ENCODE measurements at places on chromosomes 3 and 15.

DNA sequence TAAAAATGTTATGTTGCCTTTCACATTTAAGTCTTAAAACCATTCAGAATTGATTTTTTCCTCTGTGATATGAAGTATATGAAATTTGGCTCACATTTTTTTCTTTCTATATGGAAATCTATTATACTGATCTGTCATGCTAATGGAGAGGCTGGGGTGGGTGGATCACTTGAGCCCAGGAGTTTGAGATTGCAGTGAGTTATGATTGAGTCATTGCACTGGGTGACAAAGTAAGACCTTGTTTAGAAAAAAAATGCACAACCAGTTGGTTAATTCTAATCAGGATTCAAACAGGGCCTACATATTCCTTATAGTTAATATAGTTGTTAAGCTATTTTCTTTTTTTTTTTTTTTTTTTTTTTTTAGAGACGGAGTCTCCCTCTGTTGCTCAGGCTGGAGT lies 230.5 kb downstream of the MFSD1 start:
- DNase-seq: no peak

- no peak for DNase-seq
Measured at GRCh38 chr3:126521122-126521891, 2.6 kb upstream of the CHST13 start.

GRCh38 chr15:98548139-98548971 lies 100.0 kb upstream of the IGF1R start:
- DNase-seq: peak; percentile 83

- DNase-seq: no peak
Measured at GRCh38 chr15:31587583-31587982, 260.9 kb downstream of the KLF13 start.

DNA sequence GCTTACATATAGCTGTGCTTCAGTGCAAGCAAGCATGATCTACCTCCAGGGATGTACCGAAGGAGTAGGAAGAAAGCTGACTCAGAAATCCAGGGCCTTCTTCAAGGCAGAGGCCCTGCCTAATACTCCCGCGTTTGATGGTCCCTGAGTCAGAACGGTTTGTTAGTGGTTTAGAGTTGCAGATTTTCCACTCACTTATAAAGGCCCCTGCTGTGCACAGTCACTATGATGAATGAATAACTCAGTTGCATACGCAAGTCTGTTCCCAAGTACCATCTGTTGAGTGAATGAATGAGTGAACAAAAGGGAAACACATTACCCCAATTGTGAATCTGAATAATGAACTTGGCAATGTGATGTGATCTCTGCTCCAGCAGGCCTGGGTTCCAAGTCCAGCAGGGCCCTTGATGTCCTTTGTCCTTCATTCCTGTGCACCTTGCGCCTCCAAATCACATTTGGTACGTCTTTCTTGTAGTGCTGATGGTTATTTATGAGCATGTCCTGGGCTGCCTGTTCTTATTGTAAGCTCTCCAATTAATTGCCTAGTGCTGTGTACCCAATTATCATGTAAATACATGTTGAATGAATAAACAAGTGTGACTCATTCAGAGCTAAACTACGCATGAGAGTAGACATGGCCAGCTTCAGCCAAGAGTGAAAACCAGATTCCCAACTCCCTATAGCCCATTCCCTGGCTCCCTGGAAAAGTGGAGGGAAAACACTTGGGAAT lies 85.3 kb upstream of the LIMD1 start:
- no peak for DNase-seq

DNA sequence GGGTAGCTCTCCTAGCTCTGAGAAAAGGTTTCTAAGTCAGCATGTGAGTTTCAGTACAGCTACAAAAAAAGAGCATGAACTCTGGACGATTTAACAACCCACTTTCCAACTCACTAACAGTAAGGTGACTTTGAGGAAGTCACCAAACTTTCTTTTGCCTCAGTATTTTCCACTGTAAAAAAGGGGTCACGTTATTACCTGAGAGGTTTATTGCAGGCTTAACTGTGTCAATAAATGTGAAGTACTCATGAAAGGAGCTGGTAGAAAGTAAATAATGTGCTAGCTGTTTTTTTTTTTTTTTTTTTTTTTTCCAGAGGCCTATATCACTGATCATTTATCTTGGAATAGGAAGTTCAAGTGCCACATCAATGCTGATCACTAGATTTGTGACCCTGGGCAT lies 89.3 kb downstream of the PLSCR2 start:
- DNase-seq: no peak

DNA sequence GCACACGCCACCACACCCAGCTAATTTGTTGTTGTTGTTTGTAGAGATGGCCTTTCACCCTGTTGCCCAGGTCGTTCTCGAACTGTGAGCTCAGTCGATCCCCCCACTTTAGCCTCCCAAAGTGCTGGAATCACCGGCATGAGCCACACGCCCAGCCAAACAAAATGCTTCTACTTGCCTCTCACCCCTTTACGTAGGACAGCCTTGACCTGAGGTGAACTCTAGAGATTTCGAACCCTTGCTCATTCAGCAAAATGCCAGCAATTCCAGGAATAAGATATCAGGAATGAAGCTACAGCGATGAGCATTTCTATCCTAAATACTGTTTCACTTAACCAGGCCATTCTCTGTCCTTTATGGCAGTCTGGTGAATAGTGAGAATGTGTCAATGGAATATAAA lies 135.0 kb downstream of the LRRK1 start:
- DNase-seq: no peak

DNA sequence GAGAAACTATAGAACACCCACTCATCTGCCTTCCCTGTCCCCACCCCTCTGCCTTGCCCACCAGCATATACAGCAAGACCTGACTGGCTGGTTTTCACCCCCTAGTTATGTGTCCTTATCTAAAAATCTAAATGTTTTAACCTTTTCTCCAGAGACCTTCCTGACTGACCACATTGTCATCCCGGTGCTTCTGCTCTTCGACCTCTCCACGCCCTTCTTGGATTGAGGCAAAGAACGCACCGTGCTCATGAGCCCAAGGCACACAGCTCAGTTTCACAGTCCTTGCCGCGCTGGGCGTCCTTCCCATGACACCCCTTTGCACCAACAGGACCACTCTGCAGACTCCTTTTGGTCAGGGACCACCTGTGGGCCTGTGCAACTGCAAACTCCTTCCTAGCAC lies 62.7 kb downstream of the B3GNT5 start:
- DNase-seq: no peak

- DNase-seq: no peak
Measured at GRCh38 chr15:96746665-96747064, 416.2 kb downstream of the NR2F2 start.

- DNase-seq: peak; percentile 46
Measured at GRCh38 chr3:130707902-130708601, 38.6 kb downstream of the PIK3R4 start.

GRCh38 chr15:93987068-93987467 lies 244.3 kb upstream of the MCTP2 start:
- DNase-seq: no peak

- DNase-seq: peak; percentile 89
Measured at GRCh38 chr3:50189274-50189673, 2.1 kb upstream of the GNAT1 start.

DNA sequence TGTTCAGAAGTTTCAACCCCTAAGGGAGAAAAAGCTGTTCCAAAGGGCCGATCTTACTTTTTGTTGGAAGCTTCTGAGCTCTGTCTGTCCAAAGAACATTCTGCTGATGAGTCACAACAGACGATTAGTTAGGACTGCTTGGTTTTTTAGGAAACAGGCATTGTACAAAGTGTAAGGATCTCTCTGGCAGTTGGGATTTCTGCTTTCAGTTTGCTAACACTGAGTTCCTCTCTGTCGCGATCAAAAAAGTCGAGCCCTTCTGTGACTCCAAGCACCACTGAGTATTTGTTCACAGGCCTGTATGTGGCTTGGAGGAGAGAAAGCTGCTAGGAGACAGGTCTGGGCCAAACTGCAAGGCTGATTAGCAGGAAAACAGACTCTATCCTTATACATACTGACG lies 91.8 kb upstream of the PFN2 start:
- no peak for DNase-seq

- DNase-seq: peak; percentile 57
Measured at GRCh38 chr15:76310475-76311099, 682 bp downstream of the ETFA start.

DNA sequence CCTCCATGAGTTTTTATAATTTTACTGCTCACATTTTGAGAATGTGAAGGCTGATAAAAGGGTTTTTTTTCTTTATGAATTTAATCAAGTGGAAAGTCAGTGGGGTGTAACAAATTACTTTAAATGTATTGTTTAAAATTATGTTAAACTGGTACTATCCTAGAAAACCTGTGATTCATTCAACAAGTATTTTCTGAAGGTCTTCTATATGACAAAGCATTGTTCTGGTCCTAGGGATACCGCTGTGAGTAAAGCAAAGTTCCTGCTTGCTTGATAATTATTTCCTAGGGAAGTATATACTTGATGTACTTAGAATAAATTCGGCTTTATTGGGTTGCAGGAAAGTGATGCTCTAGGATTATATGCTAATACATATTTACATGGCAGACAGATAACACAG lies 152.8 kb upstream of the GOLGA6L4 start:
- no peak for DNase-seq

- no peak for DNase-seq
Measured at GRCh38 chr3:147387885-147388699, 18.3 kb downstream of the ZIC4 start.

All from NCI-H82 (cell line).